CD14-positive monocyte (primary cell): ENCODE measurements at places on chromosomes 12 and 14. TPM values are rescaled to one million over a fixed set of nuclear protein-coding genes. Genes with fewer than 3 reads are reported as not detected.
A peak's percentile ranks its signal among the peaks of the same experiment; 100 is the strongest.

Gene ANO4
- not detected in 2 replicates for polyA plus RNA-seq

GRCh38 chr12:65670775-65671174 is 153.5 kb upstream of the HMGA2 start:
- DNase-seq = no peak

DNA sequence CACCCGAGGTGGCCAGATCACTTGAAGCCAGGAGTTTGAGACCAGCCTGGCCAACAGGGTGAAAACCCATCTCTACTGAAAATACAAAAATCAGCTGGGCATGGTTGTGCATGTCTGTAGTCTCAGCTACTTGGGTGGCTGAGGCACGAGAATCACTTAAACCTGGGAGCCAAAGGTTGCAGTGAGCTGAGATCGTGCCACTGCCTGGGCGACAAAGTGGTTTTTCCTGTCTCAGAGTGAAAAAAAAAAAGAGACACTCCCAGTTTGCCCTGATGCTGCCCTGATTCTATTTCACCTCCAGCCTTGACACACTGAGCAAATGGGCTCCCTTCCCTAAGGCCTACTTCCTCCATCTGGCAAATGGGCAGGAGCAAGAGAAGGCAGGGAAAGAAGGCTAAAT is 28.5 kb upstream of the PLEK2 start:
- no peak for DNase-seq

GRCh38 chr12:24743941-24744793 is 204.7 kb downstream of the BCAT1 start:
- DNase-seq = no peak

GRCh38 chr14:100592972-100593371 is 5.8 kb upstream of the BEGAIN start:
- no peak for DNase-seq

Gene NUBPL
- polyA plus RNA-seq = 2.3 TPM

DNA sequence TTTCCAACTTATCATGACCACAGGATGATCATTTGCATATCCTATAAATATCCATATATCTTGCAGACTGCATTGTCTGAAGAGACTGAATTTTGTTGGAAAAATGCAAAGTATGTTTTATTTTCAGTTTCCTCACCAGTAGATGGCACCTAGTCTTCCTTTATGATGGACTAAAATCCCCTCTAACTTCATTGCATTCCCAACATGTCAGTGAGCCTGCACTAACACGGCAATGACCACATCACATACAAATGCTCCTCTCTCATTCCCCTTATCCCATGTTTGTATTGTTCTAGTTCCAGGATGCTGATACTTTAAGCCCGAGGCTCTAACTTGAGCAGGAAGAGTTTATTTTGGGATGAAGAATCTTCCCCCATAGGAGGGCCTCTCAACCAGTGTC is 24.7 kb upstream of the MYBPC1 start:
- no peak for DNase-seq

DNA sequence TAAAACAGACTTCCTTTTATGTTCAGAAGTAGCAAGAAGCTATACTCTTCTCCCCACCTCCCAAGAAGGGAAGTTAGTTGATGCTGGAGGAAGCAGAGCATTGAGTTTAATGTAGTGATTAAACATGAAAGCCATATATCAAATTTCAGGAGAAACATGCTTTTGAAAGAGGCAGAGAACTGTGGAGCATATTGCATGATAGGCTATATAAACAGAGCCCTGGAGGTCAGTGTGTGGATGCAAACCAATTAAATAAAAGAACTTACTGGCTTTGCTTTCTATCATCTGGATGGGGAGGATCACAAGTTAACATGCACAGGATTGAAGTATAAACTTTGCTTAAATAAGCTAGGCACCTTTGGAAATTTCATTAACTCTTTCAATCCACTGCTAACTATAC is 94.1 kb downstream of the MSRB3 start:
- DNase-seq = no peak

GRCh38 chr12:125166041-125166440 is 100.8 kb downstream of the AACS start:
- no peak for DNase-seq

- peak; percentile 55 for DNase-seq
These were observed 41.4 kb downstream of the ACTN1 start for GRCh38 chr14:68937471-68938270.

DNA sequence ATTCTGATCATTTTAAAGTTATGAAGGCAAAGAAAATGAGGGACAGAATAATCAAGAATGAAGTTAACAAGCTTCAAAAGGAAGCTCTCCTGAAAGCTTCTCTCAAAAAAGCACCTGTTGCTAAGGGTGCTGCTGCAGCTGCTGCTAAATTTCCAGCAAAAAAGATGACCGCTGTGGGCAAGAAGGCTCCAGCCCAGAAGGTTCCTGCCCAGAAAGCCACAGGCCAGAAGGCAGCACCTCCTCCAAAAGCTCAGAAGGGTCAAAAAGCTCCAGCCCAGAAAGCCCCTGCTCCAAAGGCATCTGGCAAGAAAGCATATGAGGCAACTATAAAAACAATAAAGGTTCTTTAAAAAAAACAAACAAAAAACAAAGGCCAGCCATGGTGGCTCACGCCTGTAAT is 52.7 kb upstream of the NR2C1 start:
- DNase-seq = no peak

DNA sequence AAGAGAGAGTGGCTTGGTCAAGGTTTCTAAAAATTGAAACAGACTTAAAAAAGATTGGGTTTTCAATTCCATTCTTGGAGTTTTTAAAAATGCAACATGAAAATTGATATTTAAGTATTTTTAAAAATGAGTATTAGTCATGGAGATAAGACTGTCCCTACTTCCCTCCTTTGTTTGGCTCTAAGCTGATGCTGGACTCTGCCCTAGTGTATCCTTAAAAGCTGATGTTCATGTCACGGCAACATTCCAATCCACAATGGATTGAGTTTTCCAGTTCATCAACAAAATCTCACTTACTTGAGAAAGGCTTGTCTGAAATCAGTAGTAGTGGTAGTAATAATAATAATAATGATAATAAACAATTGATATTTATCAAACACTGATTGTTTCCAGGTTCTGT is 119.0 kb upstream of the SLC38A2 start:
- no peak for DNase-seq

GRCh38 chr12:125549836-125550235 is 484.6 kb downstream of the AACS start:
- DNase-seq = no peak

Gene PPP4R4
- 0.17 TPM in 1 of 2 replicates, not detected in the other for polyA plus RNA-seq

DNA sequence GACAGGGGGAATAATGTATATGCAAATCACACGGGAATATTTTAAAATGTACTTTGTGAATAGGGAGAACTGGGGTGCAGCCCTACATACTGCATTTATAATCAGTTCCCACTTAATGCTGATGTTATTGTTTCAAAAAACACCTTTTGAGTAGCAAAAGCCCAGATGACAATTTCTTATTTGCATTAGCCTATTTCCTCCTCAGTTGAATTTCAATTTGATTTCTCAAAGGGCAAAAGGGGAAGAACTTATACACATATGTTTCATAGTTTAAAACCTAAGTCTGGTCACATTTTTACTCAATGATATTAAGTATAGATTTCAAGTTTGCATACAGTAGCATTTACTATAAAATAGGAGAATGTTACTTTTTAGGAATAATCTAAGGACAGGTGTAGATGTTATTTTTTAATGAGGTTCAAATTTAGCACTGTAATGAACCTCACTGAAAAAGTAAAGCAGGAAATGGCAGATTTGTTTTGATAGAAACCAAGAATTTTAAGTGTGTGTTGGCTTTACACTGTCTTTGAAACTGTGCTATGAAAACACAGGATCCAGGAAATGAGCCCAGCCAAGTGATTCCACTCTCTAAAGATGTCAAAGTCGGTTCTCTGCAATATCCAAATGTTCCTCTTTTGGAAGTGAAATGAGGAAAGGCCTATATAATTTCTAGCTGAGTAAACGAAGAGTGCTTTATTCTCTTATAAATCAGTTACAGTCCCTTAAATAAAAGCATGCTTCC is 367.4 kb downstream of the BTG1 start:
- DNase-seq = no peak

- DNase-seq = no peak
These were observed 26.8 kb downstream of the AREL1 start for GRCh38 chr14:74685921-74686678.
